ENCODE measurements at places on chromosomes 11 and 22.

DNA sequence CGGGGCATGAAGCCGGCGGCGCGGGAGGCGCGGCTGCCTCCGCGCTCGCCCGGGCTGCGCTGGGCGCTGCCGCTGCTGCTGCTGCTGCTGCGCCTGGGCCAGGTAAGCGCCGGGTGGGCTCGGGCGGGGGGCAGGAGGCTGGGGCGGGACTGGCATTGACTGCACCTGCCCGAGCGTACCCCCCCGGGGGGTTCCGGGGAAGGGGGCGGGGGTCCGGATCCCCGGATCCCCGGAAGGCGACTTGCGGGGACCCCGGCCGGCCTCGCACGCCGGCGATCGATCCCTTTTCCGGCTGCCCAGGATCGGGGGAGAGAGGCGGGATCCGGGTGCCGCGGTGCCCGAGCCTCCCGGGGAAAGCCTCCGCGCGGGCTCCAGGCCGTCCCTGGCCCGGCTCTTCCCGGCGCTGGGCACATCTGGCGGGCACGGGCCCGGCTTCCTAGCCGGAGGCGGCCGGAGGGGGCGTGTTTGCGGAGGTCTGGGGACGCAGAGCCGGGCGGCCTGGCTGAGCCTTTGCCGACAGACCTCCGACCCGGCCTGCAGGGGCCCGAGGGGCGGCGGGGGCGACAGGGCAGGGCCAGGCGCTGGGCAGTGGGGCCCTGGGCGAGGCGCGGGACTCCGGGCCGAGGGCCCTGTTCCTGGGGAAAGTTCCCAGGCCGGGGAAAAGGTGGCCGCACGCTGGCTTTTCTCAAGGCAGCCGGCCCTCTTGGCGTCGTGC is 705 bp downstream of the PTPRJ start:
- no peak for DNase-seq

- no peak for DNase-seq
Measured at GRCh38 chr22:50417411-50418210, 57.2 kb downstream of the SBF1 start.

DNA sequence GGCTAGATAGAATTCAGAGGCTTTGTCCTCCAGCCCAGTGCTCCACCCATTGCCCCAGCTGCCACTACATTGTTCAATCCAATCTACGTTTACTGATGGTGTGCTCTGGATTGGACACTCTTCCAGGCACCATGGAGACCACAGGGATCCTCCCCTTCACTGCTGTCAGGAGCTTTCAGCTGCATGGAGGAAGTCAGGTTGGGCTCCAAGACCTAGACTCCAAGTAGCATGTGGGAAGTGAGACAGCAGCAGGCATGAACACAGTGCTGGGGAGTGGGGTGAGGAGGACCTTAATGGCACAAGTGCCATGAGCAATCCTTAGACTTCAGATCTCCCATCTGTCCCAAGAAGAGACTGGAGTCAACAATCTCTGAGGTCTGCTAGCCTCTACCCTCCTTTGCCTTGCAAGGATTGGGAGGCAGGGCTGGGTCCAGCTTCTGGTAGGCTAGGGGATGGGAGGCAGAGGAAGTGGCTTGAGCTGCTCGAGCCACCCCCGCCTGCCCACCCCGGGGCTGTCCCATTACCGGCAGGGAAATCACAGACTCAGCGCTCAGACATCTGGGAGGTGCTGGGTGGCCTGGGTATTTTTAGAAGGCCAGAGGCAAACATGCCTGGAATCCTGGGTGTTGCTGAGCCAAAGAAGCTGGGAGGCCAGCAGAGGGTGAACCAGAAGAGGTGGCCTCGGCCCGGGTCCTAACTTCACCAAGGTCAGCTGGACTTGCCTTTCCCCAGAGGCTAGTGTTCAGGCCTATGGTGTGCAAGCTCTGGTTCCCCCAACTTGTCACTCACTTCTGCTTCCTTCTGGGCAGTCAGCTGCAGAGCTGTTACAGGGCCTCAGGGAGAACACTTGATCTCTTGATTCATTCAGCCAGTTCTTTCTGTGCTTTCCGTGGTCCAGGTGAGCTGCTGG is 15.2 kb upstream of the FCHSD2 start:
- peak; percentile 83 for DNase-seq

GRCh38 chr11:6480299-6480914 is 724 bp downstream of the ARFIP2 start:
- no peak for DNase-seq

Data from HS-27A (cell line).